Transverse colon (tissue), 4 donors: ENCODE measurements at places on chromosomes 6 and 20. TPM values are rescaled to one million over a fixed set of nuclear protein-coding genes. Genes with fewer than 3 reads are reported as not detected.

DNA sequence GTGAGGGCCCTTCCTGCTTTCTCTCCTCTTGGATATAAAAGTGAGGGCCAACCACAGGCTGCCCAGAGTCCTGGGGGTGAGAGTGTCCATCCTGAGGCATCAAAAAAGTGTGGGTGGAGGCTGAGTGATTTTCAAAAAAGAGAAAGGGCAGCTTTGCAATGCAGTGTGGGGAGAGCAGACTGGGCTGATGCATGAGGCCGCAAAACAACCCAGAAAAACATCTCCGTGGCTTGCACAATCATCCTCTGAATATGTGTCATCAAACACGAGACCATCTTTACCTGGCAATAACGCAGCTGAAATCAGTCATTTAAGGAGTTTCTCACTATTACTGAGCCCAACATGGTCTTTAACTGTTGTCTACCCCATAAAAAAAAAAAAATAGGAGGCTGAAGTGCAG is 191.2 kb upstream of the SOX4 start:
- no peak for DNase-seq

DNA sequence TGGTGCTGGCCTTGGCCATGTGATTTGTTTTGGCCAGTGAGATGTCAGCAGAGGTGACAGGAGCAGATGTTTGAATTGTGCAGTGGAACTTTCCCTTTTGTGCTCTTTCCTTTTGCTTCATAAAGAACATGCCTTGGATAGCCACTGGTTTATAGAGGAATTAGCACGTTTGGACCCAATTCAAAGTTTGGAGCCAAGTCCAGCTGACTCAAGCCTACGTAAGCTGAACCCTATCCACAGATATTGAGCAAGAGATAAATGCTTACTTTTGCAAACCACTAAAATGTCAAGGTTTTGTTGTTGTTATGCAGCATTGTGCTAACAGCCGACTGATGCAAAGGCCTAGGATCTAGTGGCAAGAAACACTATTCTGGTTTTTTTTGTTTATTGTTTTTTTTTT is 230.9 kb upstream of the CITED2 start:
- DNase-seq = no peak

- no peak for DNase-seq
Observed at GRCh38 chr20:4136967-4137334, 121.6 kb upstream of the RNF24 start.

DNA sequence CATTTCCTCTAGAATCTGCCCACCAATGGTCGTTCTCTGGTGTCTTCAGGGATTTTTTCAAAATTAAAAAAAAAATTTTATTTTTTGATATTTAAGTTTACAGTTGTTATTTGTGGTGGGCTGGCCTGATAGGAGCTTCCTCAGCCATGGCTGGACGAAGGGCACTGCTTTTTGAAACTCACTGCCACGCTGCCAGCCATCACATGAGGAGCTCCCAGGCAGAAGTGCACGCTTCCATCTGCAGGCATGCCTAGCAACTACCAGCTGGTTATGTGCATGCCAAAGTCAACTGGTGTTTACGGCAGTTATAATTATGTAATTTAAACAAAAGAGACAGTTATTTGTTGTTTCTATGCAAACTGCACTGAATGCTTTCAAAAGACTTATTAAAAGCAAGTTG is 105.1 kb downstream of the IRF4 start:
- DNase-seq = no peak

GRCh38 chr6:18262702-18263417 is 1.5 kb downstream of the DEK start:
- DNase-seq = no peak

DNA sequence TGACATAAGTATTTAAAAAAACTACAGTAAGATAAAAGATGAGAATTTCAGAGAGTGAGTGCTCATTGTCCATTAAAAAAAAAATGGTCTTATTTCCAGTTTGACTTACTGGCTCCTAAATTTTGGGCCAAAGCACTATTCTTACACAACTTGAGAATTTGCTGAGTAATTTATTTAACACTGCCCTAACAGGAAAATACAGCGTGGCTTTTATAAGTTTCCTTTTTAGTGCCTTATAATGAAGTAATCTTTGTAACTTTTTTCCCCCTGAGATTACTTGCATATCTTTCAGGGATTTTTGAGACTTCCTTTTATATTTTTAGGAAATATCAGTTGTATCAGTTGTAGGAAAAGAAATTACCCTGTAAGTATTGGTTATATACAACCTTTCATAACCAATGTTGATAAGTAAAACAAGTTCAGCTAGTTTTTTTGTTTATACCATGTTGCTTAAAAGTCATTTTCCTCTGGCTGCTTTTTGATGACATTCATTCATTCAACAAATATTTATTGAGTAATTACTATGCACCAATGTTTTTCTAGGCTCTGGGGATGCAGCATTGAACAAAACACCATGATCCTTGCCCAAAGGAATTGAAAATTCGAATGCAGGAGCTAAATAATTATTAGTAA is 106.4 kb upstream of the SGK1 start:
- DNase-seq = no peak

DNA sequence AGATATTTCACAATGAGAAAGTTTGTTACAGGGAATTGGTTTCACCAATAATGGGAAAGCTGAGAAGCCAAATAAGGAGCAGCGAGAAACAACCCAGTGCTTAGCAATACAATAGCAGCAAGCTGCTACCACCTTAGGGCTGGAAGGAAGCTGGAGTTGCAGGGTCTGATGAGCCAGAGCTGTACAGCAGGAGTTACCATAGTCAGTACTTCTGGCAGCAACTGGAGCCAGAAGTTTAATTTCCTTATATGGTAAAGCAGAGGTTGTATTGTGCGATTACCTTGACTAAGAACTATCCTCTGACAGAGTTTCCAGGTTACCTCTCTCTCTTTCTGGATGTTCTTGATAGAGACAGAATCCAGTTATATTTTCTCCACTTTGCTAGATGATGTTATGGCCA is 137.1 kb upstream of the OLIG3 start:
- no peak for DNase-seq

DNA sequence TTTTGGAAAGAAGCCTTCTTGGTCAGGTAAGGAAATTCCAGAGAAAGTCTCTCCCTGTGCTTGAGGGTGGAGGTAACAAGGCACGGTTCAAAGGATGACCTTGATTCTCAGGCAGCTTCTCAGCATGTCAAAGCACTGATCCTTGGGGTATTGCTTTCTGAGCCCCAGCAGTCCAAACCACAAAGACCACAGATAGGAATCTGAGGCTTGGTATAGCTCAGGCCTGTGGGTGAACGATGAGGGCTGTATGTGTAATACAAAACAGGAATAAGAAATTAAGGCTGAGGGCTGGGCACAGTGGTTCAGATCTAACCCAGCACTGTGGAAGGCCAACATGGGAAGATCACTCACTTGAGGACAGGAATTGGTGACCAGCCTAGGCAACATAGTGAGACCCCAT is 70.2 kb upstream of the SLC22A1 start:
- DNase-seq = no peak

- no peak for DNase-seq
Observed at GRCh38 chr6:168479421-168479820, 38.4 kb downstream of the SMOC2 start.

ETV7 gene
- 4.2 TPM for total RNA-seq

HELZ2 gene
- total RNA-seq = 34.9 TPM
